ENCODE measurements at places on chromosomes 6 and 20.

- no peak for DNase-seq
Observed at GRCh38 chr6:63180367-63180766, 30.9 kb upstream of the FKBP1C start.

GRCh38 chr20:4607287-4607713, 114.4 kb upstream of the PRND start:
- peak; percentile 41 for DNase-seq

DNA sequence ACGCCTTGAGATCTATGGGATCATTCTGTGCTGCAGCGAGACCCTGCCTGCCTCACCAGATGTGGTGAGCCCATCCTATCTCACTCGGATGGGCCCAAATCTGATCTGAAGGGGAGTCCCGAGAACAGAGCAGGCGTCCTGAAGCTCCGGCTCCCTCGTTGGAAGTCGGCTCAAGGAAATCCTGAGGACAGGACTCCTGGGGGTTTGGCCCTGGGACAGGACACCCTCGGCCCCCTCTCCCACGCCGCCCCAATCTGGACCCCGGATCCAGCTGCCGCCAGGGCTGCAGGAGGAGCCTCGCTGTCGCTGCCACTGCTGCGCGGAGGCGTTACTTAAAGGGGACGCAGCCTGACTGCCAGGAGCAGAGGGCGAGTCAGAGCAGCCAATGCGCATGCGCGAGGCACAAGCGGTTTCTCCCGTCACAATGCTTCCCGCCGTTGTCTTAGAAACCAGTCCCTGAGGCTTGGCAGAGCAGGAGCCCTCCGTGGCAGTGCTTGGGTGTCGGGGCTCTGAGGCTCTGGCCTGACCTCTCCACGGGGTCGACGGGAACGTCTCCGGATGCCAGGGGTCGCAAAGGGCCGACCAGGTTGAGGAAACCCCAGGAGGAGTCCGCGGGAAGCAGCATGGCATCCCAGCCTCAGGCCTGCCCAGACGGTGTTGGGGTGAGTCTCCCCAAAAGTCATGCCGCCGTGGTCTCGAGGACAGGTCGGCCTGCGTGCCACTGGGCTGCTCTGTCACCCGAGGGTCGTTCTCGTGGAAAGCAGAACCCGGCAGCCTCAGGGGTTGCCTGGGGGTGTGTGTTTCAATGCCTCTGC, 1567.8 kb upstream of the DEFB115 start:
- peak; percentile 17 for DNase-seq

DNA sequence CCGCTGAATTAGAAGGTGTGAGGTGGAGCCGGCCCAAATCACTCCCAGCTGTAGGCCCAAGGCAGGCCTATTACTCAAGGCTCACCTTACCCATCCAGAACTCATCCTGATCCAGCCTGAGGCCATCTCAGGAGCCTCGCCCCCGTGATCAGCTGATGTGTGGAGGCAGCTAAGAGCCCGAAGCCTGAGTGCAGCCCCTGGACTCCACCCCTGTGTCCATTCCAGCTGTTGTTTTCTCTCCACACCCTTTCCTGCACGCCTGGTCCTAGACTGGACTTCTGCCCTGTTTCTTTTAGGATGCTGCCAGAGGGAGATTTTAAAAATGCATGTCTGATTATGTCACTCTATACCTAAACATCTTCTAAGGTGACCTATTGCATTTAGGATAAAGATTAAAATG, 124.7 kb upstream of the SUPT3H start:
- no peak for DNase-seq

DNA sequence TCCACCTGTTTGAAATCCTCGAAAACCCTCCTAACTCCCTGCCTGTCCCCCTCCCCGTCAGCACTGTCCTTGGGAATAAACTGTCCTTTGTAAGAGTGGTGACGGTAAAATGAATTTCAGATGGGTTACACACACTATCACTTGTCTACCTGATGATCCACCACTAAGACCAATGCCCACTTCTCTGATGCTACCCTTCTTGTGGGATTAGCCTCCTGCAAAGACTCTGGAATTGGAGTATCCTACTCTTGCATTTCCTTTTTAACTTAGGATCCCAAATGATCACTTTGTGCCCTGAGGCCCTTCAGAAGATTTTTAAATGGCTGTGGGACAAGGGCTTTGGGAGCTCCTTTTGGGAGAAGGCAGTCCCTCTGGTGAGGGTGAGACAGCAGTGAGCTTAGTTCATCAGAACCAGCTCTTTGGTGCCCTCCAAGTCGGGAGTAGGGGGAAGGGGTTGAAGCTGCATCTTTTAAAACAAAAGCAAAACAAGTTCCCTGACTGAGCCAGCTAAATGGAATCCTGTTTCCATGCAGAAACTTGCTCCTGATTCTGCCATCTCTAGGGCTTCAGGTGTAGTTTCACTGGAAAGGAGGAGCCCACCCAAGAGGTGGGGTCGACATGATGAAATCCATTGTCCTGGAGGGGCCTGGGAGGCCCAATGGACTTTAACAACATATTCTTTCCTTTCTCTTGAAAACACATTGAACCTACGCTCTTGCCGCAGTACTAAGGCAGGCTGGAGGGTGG, 86.5 kb downstream of the ASXL1 start:
- DNase-seq: no peak

DNA sequence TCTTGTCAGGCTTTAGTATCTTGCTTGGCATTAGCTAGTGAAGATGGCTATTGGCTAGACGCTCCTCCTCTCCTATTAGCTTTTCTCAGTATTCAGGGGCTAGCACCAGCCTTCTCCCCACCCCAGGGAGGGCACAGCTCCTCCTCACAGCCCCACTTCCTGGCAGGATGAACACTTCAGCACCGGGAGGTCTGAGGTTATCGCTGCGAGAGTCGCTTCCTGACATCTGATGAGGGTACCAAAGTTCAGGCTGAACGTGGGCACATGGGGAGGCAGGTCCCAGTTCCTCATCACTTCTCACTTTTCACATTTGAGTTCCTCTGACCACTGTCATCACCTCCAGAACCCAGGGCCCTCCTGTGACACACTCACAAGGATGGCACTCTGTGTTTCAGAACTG, 66.6 kb downstream of the LAMA4 start:
- DNase-seq: no peak

DNA sequence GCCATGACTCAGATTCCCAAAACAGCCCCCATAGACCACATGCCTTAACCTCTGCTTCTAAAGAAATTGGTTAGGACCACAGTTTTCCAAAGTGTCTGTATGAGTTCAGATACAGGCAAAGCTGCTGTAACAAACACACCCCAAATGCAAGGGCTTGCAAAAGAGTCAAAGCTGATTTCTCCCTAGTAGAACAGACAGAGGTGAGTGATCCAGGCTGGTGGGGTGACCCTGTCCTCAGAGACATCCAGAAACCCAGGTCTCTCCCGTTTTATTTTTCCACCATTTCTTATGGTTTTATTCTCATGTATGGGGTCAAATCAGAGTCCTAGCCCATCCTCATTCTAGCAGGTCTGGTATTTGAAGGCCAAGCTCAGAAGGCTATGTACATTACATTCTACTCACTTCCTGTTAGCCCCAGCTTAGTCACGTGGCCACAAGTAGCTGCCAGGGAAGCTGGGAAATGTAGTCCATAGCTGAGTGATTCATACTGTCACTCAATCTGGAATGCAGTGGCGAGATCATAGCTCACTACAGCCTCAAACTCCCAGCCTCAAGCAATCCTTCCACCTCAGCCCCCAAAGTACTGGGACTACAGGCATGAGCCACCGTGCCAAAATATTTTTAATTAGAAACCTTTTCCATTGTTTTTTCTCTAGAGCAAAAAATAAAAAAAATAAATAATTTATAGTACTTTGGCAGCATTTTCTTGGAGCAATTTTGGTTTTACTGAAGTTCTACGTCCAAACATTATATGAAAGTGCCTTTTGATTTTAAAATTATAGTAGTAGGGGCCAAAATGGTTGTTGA, 175.2 kb downstream of the ZMYND8 start:
- DNase-seq: no peak

GRCh38 chr6:156791320-156791850, 14.2 kb downstream of the ARID1B start:
- no peak for DNase-seq

- DNase-seq: no peak
Observed at GRCh38 chr6:144467172-144467762, 182.1 kb downstream of the UTRN start.

DNA sequence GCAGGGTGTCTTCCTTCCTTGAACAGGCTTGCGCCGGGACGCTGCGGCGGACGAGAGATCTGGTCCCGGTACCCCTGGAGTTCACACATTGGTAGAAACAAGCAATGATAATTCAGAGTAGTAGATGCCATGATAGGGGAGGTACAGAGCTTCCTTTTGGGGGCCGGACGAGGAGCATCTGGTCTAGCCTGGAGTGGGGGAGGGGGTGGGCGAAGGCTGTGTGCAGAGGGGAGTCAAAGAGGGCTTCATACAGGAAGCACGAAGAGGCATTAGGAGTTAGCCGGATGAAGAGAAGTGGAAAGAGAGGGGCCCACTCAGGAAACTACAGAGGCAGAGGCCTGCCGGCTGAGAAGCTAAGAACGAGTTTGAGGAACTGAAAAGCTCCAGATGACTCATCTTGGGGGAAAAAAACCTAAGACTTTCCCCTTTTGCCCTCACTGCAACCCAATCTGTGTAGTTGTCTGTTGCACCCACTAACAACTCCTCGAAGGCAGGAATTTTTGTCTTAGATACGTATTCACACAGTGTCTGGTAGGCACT, 611 bp downstream of the CNPY3 start:
- DNase-seq: peak; percentile 41

- no peak for DNase-seq
Observed at GRCh38 chr20:23918101-23918862, 38.7 kb upstream of the CST5 start.

DNA sequence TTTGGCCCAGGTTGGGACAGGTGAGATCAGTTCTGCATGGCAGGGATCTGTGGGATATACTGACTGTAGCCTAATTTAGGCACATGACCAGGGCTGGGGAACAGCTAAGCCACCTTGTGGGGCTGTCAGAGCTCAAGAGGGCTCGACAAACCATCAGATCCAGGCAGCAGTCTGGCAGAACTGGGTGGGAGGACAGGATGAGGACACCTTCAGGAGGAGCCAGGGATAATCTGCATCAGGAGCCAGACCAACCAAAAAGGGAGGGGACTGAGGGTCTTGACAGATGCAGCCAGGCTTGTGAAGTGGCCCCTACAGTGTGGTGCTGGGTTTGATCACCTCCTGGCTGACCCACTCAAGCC, 123.4 kb downstream of the MAFB start:
- no peak for DNase-seq

- DNase-seq: no peak
Observed at GRCh38 chr6:16148498-16148897, 19.6 kb downstream of the MYLIP start.

GRCh38 chr20:1422753-1423152, 29.9 kb upstream of the FKBP1A start:
- DNase-seq: no peak

- DNase-seq: no peak
Observed at GRCh38 chr6:105036351-105036750, 79.4 kb downstream of the LIN28B start.

DNA sequence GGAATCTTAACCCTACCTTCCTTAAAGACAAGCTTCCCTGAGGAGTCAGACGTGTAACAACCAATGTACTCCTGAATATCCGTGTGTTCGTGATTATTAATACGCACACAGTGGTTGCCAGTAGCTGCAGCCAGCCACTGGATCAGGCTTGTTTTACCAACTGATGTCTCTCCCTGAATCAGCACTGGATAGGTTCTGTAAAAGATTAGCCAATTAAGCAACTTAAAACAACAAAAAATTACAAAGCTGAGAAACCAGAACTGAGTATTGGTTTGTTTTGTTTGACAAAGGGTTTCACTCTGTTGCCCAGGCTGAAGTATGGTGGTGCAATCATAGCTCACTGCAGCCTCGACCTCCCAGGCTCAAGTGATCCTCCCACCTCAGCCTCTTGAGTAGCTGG, 69.3 kb downstream of the MDN1 start:
- DNase-seq: no peak

GRCh38 chr6:105594821-105595220, 191.9 kb upstream of the PREP start:
- no peak for DNase-seq

GRCh38 chr20:45899046-45899835, 8.1 kb downstream of the CTSA start:
- no peak for DNase-seq

DNA sequence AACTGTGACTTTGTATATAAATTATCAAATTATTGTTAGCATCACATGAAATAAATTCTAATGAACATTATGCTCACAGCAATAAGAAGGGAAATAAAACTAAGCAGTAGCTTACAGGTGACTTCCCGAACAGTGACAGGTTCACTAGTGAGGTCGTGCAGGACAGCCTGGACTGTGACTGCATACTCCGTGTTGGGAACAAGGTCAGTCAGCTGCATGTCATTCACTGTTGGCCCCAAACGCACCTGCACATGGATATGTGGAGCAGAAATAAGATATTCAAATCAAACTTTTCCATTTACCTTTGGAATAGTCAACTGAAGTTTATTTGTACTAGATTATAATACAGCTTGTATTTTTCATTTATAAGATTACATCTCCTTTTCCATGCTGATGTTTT, 60.6 kb downstream of the COL12A1 start:
- DNase-seq: no peak

- DNase-seq: peak; percentile 60
Observed at GRCh38 chr6:85593438-85594196, at the start of gene SNX14. Gene SNX14, minus strand, starts transcription at chr6:85593858. Its CDS starts 140 bp downstream, at chr6:85593718.

DNA sequence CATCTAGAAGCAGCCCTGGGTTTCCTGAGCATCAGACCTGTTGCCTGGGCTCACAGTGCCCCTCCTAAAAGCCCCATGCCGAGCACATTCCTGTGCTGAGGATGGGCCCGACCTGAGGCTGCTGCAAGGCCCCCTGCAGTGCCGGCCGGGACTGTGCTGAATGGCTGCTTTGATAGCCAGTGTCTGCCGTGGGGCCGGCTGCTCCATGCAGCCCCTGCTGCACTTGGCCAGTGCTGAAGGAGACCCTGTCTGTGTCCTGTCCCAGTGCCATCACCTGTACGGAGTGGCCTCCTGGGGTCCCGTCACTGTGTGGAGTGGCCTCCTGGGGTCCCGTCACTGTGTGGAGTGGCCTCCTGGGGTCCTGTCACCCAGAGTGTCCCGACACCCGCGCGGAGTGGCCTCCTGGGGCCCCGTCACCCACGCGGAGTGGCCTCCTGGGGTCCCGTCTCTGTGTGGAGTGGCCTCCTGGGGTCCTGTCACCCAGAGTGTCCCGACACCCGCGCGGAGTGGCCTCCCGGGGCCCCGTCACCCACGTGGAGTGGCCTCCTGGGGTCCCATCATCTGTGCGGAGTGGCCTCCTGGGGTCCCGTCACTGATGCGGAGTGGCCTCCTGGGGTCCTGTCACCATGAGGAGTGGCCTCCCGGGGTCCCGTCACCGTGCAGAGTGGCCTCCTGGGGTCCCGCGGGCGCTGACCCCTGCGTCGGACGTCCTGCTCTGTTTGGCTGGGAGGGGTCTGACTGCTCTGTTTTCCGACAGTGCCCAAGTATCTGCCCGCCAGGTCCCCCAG, 7.0 kb downstream of the COL9A3 start:
- DNase-seq: no peak

Data from activated CD4-positive, alpha-beta T cell treated with anti-CD3 and anti-CD28 coated beads for 1 hour (primary cell).